ENCODE measurements at places on chromosomes 4 and X. TPM values are rescaled to one million over a fixed set of nuclear protein-coding genes. Genes with fewer than 3 reads are reported as not detected.
A peak's percentile ranks its signal among the peaks of the same experiment; 100 is the strongest.

GRCh38 chr4:54539500-54540029, 118.2 kb upstream of the KIT start:
- H3K4me3 ChIP-seq, result peak overlapping the region; percentile 26
- peaks cover 2% of the 10 kb centered on the region for H3K4me1 ChIP-seq
- no peak overlapping the region for H3K27ac ChIP-seq
- DNase-seq, result peak; percentile 45
- no peaks in the 10 kb centered on the region for H3K36me3 ChIP-seq

GRCh38 chr4:110867251-110867960, 244.5 kb upstream of the PITX2 start:
- no peaks in the 10 kb centered on the region for H3K36me3 ChIP-seq
- H3K27ac ChIP-seq, result no peak overlapping the region
- DNase-seq, result no peak
- H3K4me3 ChIP-seq, result no peak overlapping the region
- H3K4me1 ChIP-seq, result no peaks in the 10 kb centered on the region

Gene MXRA5
- polyA plus RNA-seq, result 0.70 TPM

GRCh38 chrX:149003863-149004660, 501.0 kb downstream of the IDS start:
- no peaks in the 10 kb centered on the region for H3K36me3 ChIP-seq
- H3K4me1 ChIP-seq, result no peaks in the 10 kb centered on the region
- H3K27me3 ChIP-seq, result no peaks in the 10 kb centered on the region
- H3K27ac ChIP-seq, result no peak overlapping the region
- no peak overlapping the region for H3K4me3 ChIP-seq
- no peak for DNase-seq

DNA sequence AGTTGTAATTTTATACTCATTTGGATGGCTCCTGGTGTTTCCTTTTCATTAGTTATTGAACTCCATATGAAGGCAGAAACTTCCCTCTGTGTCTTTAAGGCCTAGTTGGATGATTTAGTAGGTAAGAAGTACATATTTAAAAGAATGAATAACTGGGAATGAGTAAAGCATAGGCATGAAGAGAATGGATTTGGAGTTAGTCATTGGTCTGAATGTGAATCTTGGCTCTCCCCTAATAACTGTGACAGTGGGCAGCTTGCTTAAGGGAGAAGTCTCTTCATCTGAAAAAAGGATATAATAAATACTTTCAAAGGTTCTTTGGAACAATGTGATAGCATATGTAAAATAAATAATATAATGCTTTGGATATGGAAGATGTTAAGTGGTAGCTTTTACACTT, 13.2 kb downstream of the SNX25 start:
- H3K36me3 ChIP-seq, result no peaks in the 10 kb centered on the region
- H3K27me3 ChIP-seq, result no peaks in the 10 kb centered on the region
- no peak overlapping the region for H3K4me3 ChIP-seq
- H3K4me1 ChIP-seq, result peaks cover 12% of the 10 kb centered on the region

DNA sequence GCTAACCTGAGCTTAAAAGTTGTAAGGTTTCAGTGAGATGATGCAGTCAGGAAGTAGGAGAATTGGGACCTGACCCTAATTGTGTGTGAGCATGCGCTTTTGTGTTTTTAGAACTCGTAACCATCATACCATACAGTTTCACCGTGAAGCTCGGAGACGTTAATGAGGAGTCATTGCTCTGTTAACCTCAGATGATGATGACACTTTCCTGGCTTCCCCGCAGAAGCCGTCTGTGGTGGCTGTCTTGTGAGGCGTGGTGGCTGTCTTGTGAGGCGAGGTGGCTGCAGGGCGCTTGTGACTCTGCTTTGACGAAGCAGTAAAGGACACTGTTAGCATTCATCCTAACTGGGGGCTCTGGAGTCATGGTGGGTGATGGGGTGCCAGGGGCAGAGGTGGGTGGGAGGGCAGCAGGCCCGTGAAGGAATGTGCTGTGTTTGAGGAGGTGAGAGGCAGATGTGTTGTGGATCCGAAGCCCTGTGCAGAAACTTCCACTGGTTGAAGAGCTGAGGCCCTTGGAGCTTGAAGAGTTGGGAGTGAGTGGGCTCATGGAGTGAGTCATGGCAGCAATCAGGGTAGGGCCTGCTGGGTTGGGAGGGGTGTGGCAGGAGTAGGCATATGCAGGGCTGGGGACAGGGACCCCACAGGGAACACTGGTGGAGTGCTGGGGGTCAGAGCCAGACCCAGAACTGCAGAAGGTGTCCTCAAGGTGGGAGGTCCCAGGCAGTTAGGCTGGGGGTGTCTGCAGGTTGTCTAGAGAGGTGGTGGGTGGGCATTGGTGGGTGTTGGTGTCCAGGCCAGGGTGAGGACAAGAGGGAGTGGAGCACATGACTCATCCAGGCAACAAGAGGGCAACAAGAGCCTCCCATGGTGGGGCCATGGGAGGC, 57.4 kb downstream of the NSD2 start:
- H3K27ac ChIP-seq, result no peak overlapping the region
- H3K4me3 ChIP-seq, result no peak overlapping the region
- DNase-seq, result no peak
- no peaks in the 10 kb centered on the region for H3K4me1 ChIP-seq
- H3K27me3 ChIP-seq, result no peaks in the 10 kb centered on the region

DNA sequence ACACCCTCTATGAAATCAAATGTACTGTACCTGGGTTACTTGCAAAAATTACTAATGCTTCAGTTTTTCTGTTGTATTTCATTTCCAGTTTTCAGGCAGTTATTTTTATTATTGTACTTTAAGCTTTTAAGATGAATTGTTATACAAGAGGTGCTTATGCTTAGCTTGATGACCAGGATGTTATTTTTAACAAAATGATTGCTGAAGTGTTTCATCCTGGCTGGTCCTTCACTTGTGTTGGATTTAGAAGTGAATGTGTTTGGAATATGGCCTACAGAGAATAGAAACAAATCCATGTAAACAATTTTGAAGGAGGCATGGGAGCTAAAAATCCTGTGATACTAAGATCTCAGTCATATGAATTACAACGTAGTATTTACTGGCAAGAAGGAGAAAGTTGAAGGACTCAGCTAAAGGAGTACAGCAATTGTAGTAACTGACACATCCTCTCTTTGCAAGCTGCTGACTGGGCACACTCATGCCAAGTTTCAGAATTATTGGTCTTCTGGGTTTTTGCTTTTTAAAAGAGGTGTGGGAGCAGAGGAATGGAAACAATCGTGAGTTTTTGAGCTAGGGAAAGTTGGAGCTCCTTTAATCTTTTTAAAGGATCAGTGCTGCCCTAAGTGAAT, 9.2 kb downstream of the UBE2A start:
- no peaks in the 10 kb centered on the region for H3K4me1 ChIP-seq
- H3K4me3 ChIP-seq, result no peak overlapping the region
- H3K36me3 ChIP-seq, result no peaks in the 10 kb centered on the region
- no peak for DNase-seq
- H3K27me3 ChIP-seq, result no peaks in the 10 kb centered on the region

Gene SMARCA1
- 67.1 TPM for polyA plus RNA-seq

DNA sequence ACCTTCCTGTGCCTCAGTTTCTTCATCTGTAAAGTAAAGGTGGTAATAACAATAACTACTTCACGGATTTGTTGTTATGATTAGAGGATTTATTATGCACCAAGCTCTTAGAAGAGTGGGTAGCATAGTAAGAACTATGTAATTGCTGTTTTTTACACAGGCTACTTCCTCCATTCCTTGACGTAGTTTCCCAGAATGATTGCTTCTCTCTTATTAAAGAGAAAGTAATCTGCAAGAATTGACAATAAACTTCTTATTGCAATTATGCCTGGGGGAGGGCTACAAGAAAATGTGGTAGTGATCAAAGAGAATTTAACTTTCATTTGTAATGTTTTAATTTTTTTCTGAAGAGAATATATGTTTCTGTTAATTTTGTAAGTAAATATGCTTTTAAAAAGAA, 238.7 kb downstream of the GASK1B start:
- H3K27ac ChIP-seq, result no peak overlapping the region
- no peaks in the 10 kb centered on the region for H3K36me3 ChIP-seq
- no peak overlapping the region for H3K4me3 ChIP-seq
- H3K27me3 ChIP-seq, result no peaks in the 10 kb centered on the region
- DNase-seq, result no peak
- no peaks in the 10 kb centered on the region for H3K4me1 ChIP-seq

Gene CTAG1A
- not detected for polyA plus RNA-seq

All from ovary (tissue), 10 donors.